DMS79 treated with DMSO at 0.1 percent for 48 hours (cell line): ENCODE measurements at places on chromosomes 3 and 15.
A peak's percentile ranks its signal among the peaks of the same experiment; 100 is the strongest.

- peak; percentile 63 for DNase-seq
These were observed 31.5 kb downstream of the SEMA5B start for GRCh38 chr3:122996038-122996580.

DNA sequence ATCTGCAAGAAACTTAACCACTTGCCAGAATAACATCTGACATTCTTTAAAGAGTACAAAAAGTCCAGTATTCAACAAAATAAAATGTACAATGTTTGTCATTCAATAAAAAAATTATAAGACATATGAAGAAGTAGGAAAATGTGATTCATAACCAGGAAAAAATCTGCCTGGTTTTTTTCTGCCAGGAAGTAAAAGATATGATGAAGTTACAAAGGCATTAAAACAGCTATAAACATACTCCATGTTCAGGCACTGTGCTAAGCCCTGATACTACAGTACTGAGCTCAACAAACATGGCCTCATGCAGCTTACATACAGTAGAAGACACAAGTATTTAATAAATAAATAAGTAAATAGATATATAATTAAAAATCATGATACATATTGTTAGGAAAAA lies 178.4 kb upstream of the STT3B start:
- DNase-seq: no peak

GRCh38 chr15:40330368-40330836 lies 6.9 kb downstream of the INAFM2 start:
- DNase-seq: peak; percentile 85

GRCh38 chr3:193910310-193910709 lies 225.6 kb upstream of the HES1 start:
- no peak for DNase-seq

- DNase-seq: no peak
These were observed 77.7 kb upstream of the NR2E3 start for GRCh38 chr15:71732636-71733035.

DNA sequence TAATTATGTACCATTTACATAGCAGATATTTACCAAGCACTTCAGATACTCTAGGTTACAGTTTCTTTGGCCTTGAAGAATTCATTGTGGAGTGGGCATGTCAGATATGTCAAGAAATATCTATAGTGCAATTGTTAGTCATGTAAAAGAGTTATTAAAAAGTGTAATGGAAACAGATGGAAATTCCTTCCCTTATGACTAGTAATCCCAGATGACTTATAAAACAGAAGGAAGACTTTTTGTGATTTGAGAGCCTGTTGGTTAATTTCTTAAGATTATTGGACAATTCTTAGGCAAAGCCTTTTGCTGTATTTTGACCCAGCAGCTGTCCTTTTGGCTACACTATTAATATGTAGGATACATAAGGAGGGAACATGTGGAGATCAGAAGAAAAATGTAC lies 708.9 kb upstream of the NECTIN3 start:
- DNase-seq: no peak

DNA sequence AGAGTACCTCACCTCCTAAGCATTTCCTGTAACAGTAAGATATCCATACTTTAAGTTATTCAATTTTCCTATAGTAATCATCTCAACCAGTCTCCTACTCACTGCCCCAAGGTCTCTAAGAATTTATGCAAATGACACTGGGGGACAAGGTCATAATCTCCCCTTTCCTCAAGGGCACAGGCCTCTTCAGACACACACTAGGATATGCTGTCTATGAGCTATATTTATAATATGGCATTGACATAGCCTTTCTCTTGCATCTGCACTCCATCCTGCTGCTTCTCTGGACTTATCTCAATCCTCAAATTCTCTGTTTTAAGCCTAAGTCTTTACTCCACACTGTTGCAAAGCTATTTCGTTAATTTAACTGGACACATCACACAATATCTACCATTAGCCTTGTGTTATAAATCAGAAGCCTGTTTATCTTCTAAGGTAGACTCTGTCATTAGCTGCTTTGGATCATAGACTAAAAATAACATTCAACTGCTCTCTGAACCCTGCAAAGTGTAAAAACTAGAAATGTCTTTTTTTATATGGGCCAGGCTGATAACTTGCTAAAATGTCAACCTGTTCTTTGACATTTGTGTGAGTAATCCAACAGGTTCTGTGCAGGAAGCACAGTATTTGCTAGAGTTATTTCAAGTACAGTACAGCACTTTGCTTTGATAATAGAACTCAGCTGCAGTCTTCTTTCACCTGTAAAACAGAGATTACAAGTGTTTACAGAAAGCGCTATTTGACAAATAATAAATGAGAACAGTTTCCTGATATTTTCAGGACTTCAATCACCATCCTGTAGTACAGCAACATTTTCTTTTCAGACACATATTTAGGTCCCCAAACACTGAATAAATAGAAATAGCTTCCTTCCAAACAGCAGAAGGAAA lies 17.8 kb upstream of the SEC62 start:
- DNase-seq: no peak

GRCh38 chr3:167657684-167658225 lies 4.0 kb upstream of the WDR49 start:
- no peak for DNase-seq

GRCh38 chr3:172065967-172066762 lies 26.8 kb downstream of the FNDC3B start:
- DNase-seq: no peak

DNA sequence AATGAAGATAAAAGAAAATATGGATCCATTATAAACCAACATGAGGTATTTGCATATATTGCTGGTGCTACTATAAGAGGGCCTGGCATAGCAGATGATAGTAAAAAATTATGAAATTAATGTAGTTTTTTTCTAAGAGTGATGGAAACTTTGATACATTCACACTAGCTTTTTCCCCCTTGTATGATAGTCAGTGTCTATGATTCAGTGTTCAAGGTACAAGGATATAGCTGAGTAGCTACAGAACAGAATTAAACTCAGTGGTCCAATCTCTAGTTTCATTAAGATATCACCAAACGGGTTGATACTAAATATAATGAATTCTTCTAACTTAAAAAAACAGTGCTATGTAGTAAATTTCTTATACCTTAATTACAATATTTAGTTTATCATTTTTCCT lies 49.9 kb upstream of the XRN1 start:
- no peak for DNase-seq

DNA sequence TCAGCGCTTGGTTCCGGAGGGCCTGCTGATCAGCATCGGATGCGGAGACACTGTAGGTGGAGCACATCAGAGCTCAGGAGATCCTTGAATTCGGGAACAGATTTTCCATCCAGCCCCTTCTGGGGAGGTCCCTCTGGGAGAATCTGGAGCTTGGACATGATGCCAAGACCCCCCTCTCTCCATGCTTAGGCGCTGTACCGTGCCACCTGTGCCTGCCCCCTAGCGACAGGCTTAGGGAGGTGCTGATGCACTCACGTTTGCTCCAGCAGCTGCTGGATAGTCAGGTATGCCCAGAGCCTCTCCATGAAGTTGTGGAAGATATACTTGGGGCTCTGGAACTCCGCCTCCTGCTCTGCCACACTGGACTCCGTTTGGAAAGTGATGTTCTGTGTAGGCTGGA lies 9.7 kb downstream of the ITIH4 start:
- DNase-seq: no peak

DNA sequence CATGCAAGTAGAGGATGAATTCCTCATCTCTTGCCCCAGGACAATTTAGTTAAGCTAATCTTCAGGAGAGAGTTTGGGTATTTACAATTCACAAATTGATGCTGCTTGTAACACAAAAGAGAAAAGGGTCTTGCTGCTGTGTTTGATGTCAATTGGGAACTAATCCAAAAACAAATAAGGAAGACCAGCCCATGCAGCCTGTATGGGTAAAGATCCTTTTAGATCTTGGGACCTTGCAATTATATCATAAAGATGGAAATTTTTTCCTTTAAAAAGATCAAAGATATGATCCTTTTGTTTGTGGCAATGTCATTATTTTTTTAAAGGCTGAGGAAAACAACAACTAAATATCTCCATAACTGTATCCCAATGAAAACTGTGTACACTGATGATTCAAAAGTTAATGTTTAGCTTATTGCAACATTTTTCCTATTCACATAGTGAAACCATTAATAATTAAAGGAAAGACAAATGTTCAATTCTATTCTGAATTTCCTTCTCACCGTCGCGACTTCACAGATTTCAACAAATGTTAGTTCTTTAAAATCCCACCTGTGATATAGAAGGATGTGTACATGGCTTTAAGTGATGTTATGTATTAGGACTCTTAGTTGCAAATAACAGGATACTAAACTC lies 40.2 kb downstream of the TMEM212 start:
- peak; percentile 7 for DNase-seq

DNA sequence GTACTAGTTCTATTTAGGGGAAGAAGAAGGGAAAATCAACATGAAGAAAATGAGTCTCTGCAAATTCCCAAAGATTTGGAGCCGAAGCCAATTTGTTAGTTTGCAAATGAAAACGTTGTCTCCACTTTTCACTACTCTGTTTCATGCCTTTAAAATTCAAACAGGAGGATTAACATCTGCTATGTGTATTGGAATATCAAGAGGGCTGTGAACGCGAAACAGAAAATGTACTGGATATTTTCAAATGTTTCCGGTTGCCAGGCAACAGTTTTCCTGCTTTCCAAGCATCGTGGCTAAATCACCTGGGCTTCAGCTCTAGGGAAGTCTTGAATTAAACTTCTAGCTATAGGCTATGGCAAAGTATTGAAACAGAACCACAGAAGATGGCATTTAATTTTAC lies 172.8 kb downstream of the KCNMB2 start:
- no peak for DNase-seq

- no peak for DNase-seq
These were observed 256.6 kb downstream of the ROBO2 start for GRCh38 chr3:77296527-77296926.

GRCh38 chr3:51718547-51719409 lies 11.9 kb downstream of the GRM2 start:
- peak; percentile 4 for DNase-seq

DNA sequence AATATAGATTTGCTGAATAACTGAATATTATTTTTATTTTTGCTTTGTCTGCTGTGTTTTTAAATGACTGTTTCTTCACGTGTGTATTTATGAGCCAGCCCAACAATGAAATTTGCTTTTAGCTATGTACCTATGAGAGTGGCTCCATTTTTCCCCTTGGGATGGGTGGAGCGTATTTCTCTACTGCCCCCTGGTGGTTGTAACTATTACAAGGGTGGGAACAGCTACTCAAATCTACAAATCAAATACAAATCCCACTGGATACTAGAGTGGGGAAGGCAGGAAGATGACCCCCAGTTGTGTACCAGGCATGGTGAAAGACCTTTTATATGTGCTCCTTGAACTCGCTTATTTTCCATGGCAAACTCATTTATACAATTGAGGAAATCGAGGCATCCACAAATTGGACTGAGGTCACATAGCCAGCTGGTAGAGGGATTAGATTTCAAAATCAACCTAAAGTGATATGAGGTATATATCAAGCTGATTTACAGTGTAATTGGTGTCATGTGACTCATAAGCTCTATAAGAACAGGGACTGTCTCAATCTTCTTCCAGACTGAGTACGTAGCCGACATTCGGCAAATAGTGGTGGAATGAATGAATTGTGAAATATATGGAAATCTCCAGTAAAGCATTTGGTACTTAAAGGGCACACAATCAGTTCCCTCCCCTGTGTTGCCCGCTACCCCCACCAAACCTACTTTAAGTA lies 69.5 kb upstream of the VEPH1 start:
- no peak for DNase-seq

- no peak for DNase-seq
These were observed 26.1 kb upstream of the NMB start for GRCh38 chr15:84684092-84684491.

GRCh38 chr3:57199895-57200297 lies at the start of gene HESX1:
TSS of gene HESX1 (minus strand) at chr3:57199978. CDS start at chr3:57199918, 60 bp downstream.
- DNase-seq: no peak

DNA sequence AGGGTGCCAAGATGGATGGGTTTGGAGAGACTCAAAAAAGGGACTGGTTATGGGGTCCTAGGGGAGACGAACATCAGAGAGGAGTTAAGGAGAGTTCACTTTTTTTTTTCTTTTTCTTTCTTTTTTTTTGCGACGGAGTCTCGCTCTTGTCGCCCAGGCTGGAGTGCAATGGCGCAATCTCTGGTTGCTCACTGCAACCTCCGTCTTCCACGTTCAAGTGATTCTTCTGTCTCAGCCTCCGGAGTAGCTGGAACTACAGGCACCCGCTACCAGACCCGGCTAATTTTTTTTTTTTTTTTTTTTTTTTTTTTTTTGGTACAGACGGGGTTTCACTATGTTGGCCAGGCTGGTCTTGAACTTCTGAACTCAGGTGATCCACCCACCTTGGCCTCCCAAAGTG lies 1.2 kb downstream of the SPINT1 start:
- no peak for DNase-seq

GRCh38 chr15:100191161-100191560 lies 150.6 kb downstream of the ADAMTS17 start:
- no peak for DNase-seq

DNA sequence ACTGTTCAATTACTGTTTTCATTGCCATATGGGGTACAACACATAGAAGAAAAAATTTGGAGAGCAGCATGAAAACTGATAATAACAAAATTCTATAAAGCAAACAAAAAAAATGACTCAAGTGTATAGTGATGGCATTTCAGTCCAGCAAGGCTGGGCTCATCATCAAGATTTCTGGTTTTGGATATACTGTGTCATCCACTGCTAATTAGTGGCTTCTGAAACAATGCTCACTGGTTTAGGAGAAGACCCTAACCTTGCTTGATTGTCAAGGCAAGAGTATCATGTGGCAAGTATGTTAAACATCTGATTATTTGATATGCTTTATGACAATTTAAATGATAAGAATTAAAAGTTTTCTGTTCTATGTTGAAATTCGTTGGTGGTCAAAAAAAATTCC lies 96.9 kb downstream of the RFX7 start:
- no peak for DNase-seq

DNA sequence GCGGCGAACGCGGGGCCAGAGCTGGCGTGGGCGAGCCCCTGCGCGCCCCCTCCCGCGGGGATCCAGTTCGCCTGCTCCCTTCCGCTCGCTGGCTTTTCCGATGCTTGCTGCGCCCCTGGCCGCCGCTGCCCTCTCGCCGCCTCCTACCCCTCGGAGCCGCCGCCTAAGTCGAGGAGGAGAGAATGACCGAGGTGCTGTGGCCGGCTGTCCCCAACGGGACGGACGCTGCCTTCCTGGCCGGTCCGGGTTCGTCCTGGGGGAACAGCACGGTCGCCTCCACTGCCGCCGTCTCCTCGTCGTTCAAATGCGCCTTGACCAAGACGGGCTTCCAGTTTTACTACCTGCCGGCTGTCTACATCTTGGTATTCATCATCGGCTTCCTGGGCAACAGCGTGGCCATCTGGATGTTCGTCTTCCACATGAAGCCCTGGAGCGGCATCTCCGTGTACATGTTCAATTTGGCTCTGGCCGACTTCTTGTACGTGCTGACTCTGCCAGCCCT lies 721 bp downstream of the P2RY1 start:
- no peak for DNase-seq

DNA sequence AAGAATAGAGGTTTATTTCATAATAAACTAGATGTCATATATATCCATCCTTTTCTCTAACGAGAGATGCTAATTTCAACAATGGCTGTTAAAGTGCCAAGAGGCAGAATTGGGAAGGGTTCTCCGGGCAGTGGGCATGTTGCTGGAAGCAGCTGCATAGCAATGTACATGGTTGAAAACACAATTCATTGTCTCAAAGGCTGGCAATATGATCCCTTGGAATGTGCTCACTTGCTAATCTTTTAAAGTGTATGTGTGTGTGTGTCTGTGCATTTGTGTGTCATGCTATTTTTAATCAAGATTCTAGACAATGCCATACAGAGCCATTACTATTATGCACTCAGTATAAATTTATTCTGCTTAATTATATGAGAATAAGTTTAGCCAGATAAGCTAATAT lies 1020.3 kb downstream of the NAALADL2 start:
- no peak for DNase-seq

GRCh38 chr3:109177908-109178307 lies 41.4 kb downstream of the C3orf85 start:
- DNase-seq: no peak

- no peak for DNase-seq
These were observed 5.4 kb downstream of the VIPR1 start for GRCh38 chr3:42507761-42508335.
